ENCODE measurements at places on chromosomes 12 and 14. TPM values are rescaled to one million over a fixed set of nuclear protein-coding genes. Genes with fewer than 3 reads are reported as not detected.

Gene RNASE7
- polyA plus RNA-seq: 0.74 TPM

Gene ZCCHC8
- 35.5 TPM for polyA plus RNA-seq

Gene TTC9
- polyA plus RNA-seq: 3.1 TPM

Gene HCFC2
- polyA plus RNA-seq: 17.6 TPM

Gene CLEC6A
- 0.17 TPM for polyA plus RNA-seq

Gene CLEC9A
- polyA plus RNA-seq: 0.44 TPM

Gene WNK1
- 120 TPM for polyA plus RNA-seq

DNA sequence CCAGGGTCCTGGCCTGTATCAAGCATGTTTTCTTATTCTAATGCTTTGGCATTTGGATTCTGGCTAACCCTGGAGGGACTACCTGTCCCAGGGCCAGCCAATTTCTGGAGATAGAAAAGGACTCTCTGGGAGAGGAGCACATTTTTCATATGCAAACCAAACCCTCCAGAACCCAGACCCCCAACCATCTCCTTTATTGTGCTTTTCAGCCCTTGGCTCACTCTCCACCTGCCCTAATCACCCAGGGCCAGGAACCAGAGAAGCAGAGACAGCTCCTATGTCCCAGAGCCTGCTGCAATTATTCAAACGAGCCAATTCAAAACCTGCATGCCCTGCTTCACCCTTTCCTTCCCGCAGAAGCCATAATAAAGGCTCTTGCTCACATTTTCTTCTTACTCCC, 23.8 kb downstream of the HSPB8 start:
- no peak for DNase-seq

GRCh38 chr12:6867413-6868210, at the start of gene TPI1:
TSS of gene TPI1 (plus strand) at chr12:6867531. CDS start at chr12:6867567, 36 bp downstream.
- DNase-seq: no peak

DNA sequence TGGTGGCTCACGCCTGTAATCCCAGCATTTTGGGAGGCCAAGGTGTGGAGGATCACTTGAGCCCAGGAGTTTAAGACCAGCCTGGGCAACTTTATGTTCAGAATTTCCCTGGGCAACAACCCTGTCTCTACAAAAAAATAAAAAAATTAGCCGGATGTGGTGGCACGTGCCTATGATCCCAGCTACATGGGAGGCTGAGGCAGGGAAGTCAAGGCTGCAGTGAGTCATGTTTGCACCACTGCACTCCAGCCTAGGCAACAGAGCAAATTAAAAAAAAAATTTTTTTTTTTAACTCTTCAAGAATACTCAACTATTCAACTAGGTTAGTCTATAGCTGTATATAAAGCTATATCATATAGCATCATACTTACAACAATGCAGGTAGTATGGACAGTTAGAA, 113.0 kb downstream of the RALGAPA1 start:
- DNase-seq: no peak

- no peak for DNase-seq
These were observed 21.2 kb downstream of the TRIM9 start for GRCh38 chr14:51073731-51074130.

GRCh38 chr12:110337912-110338710, 57.1 kb downstream of the ATP2A2 start:
- no peak for DNase-seq

DNA sequence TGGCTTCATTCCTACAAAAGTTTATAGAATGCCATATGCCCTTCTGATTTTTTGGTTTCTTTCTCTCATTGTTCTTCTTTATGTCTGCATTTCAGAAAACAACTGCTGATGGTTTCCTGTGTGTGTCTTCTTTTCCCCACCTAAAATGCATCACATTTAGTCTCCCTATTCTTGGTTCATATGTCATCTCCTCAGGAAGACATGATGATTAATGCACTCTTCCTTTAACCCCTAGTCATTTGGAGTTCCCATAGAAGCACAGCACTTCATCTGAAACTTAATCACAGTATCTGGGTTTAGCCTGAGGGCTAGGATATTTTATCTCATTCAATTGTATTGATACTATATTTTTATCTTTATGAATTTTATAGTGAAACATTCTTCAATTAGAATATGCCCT, 21.5 kb downstream of the GNPNAT1 start:
- no peak for DNase-seq

- no peak for DNase-seq
These were observed 138.2 kb downstream of the CALM1 start for GRCh38 chr14:90534838-90535555.

All from right renal cortex interstitium (tissue), 3 donors.